Right atrium auricular region (tissue), 2 donors: ENCODE measurements at places on chromosomes 16 and 17.

- no peak for DNase-seq
Measured at GRCh38 chr16:4319454-4320421, 3.9 kb downstream of the GLIS2 start.

- DNase-seq: no peak
Measured at GRCh38 chr16:84582958-84583516, 34.8 kb downstream of the COTL1 start.

DNA sequence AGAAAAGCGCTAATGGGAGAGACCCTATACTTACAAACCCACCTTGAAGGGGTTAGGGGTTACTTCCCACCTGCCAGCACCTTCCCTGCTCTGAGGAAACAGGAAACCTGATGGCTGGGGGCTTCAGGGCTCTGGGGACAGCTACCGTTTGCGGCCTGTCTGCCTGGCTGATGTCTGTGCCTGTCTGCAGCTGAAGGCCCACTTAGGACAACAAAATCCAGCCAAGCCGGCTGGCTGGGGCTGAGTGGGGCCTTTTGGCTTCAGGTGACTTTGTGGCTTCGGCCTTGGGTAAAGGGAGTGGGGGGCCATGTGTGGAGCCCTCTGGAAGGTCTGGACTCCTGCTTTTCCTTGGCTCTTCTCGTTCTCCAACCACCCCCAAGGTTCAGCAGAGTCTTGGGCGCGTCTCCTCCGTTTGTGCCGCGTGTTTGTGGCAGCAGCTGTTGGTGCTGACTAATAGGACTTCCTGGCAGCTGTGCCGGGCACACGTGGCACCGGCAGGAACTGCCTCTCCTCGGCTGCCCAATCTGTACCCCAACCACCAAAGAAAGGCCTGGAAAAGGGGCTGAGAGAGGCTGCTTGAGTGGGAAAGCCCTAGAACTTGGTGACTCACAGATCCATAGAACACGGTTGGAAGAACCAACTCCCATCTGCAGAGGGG lies 186.7 kb downstream of the MSI2 start:
- DNase-seq: no peak

GRCh38 chr17:15658296-15658695 lies 25.8 kb downstream of the TRIM16 start:
- DNase-seq: no peak

GRCh38 chr17:77974396-77974795 lies 15.9 kb downstream of the TNRC6C start:
- DNase-seq: no peak

- DNase-seq: no peak
Measured at GRCh38 chr16:53216798-53217197, 162.0 kb downstream of the CHD9 start.

DNA sequence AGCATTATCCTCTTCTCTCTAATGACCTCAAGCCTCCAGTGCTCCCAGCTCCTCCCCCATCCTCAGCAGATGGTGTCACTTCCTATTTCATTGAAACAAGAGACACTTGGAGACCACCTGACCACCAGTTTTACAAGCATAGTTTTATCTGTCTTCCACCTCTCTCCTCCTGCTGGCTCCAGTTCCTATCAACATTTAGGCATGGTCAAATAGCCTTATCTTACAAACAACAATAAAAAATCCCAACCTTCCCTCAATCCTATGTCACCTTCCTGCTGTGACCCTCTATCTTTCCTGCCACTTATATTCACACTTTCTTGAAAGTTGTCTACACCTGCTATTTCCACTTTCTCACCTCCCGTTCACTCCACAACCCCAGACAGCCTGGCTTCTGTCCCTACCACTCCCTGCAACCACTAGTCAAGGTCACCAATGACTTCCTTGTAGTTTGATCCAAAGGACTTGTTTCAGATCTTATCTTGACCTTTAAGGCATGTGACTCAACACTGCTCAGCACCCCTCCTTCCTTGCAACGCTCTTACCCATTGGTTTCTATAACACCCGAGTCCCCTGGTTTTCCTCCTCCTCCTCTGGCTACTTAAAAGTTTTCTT lies 4.3 kb upstream of the NTN1 start:
- no peak for DNase-seq

DNA sequence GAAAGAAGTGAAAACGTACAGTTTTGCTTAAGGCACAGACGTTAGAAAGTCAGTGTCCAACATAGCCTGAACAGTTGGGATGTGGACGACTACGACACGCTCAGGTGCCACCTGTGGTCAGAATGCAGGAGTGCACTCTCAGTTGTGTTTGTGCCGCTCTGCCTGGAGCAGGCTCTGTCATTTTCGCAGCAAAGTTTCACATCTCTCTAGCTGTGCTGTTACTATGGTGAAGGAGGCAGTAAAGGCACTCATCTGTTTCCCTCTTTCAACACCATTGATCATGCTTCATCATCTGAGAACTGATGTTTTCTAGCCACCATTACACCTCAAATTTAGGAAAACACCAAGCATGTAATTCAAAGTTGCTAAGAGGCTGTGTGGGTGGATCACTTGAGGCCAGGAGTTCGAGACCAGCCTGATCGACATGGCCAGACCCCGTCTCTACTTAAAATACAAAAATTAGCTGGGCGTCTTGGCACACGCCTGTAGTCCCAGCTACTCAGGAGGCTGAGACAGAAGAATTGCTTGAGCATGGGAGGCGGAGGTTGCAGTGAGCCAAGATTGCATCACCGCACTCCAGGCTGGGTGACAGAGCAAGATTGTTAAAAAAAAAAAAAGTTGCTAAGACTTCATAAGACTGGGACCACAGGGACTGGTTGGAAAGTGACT lies 44.9 kb upstream of the DNAJA2 start:
- DNase-seq: no peak

- DNase-seq: no peak
Measured at GRCh38 chr17:38709864-38710603, 5.0 kb downstream of the MLLT6 start.

DNA sequence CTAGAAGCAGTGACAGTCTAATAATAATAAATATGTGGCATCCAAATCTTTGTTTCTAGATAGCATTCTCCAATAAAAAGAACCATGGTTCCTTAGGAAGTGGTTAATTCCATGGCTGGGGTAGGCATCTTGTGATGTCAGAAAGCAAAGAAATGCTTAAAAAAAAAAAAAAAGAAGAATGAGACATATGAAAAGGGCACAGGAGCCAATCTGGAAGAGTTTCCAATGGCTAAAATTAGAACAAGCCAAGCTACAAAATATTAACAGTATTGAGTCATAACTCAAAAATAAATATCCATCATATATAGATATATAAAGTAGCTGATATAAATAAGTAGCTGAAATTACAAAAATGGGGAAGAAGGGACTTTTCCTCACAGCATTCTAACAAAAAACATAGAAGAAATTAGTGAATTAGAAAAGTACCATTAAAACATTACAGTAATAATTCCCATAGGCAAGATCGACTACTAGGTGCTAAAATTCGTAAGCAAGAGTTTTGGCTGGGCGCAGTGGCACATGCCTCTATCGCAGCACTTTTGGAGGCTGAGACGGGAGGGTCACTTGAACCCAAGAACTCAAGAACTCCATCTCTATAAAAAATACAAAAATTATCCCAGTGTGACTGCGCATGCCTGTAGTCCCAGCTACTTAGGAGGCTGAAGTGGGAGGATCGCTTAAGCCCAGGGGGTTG lies 111.3 kb downstream of the TRIM37 start:
- DNase-seq: no peak

- no peak for DNase-seq
Measured at GRCh38 chr17:82101767-82102679, 4.0 kb upstream of the FASN start.

DNA sequence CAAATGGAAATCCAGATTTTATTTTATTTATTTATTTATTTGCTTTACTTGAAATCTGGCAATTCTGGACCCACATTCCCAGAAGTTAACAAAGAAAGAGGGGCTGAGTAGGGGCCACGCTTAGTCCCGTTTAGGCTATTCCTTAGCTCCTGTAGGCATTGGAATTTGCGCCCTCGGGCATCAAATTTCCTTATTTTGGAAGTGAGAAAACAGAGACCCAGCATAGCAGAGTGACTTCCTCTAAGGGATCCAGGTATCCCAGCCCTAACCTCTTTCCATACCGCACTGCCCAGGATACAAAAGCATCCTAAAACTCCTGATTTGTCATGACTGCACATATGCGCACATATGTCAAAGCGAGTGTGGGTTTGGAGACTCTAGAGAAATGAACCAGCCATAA lies 19.0 kb upstream of the SMG1 start:
- no peak for DNase-seq

DNA sequence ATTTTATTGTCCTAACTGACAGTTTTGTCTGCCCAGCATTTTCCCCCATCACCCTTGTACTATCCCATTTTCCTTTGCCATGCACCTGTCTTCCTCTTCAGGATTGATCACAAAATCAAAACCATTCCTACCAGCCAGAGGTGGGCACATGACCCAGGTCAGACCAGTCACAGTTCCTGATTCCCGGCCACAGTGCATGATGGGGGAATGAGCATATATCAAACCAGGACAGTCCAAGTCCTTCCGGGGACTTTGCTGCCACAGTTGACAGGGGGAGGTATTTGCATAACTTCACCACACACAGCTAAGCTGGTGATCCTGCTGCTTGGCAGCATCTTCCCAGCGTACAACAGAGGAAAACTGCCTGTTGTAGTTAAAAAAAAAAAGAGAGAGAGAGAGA lies 493.9 kb downstream of the WWOX start:
- no peak for DNase-seq

DNA sequence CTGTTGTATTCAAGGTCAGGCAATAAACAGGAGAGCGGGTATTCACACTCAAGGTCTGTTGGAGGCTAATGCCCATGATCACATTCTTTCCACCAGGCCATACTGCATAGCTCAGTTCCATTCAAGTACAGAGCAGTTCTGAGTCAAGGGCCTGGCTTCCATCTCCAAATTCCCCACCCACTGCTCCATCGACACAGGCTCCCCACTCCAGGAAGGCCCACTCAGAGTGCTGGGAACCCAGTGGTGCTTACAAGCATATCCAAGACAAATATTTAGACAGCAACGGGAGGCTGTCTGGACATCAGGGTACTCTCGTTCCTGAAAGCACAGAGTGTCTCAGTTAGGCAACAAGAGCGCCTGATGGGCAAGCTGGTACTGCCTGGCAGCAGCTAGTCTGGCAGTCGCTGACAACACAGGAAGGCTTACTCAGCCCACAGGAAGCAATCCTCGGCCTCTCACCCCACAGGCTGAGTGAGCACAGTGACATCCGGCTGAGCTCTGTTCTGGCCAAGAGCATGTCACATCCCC lies 40.9 kb downstream of the RFFL start:
- DNase-seq: peak; percentile 88

DNA sequence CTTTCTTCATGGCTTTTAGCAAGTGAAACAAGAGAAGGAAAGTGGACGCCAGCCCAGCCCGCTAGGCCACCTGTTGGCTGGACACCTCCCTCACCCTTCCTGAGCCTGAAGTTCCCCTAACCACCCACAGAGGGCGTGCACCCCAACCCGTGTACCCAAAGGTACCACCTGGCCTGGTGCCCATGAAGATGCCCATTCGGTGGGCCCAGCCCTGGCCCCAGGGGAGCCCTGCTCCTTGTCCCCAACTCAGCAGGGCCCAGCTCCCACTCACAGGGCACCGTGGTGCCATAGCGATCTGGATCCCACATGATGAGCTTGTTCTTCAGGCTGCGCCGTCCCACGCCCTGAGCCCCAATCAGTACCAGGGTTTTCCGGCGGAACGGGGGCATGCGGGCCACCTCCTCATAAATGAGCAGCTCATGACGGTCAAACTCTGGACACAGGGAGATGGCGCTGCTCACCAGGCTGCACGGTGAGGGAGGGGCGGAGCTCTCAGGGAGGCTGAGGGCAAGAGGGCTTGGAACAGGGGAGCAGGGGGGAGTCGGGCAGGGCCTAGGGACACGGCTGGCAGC lies 26.8 kb downstream of the MPP2 start:
- no peak for DNase-seq

GRCh38 chr17:76091526-76092286 lies 11.9 kb downstream of the EXOC7 start:
- no peak for DNase-seq

DNA sequence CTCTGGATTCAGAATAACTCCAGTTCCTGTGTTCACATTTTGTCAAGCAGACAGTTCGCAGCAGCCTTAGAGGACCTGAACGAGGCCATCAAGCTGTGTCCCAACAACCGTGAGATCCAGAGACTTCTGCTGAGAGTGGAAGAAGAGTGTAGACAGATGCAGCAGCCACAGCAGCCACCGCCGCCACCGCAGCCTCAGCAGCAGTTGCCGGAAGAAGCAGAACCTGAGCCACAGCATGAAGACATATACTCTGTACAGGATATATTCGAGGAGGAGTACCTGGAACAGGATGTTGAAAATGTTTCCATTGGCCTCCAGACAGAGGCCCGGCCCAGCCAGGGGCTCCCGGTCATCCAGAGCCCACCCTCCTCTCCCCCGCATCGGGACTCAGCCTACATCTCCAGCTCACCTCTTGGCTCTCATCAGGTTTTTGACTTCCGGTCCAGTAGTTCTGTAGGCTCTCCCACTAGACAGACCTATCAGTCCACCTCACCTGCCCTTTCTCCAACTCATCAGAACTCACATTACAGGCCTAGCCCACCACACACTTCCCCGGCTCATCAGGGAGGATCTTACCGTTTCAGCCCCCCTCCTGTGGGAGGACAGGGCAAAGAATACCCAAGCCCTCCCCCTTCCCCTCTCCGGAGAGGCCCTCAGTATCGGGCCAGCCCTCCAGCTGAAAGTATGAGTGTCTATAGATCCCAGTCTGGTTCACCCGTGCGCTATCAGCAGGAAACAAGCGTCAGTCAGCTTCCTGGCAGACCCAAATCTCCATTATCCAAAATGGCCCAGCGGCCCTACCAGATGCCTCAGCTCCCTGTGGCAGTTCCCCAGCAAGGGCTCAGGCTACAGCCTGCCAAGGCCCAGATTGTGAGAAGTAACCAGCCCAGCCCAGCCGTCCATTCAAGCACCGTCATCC lies 25.9 kb downstream of the CYB561 start:
- no peak for DNase-seq

- peak; percentile 69 for DNase-seq
Measured at GRCh38 chr16:58511933-58512815, 3.1 kb upstream of the SETD6 start.

DNA sequence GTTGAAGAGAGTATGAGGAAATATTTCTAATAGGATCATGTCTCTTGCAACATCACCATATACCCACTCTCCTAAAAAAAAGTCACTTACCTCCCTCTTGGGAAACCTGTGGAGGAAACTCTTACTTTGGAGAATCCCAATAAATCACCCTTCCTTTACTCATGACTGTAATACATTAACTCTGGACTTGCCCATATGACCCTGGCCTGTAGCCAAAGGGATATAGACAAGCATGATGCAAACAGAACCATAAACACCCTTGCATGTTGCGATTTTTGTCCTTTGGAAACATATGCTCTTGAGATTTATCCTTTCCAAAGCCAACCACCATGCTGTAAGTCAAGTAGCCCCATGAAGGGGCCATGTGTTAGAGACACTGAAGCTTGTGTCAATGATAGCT lies 19.5 kb downstream of the CDH11 start:
- DNase-seq: no peak

- no peak for DNase-seq
Measured at GRCh38 chr16:83609178-83609577, 198.6 kb upstream of the HSBP1 start.
